ENCODE measurements at places on chromosomes 7 and 10. TPM values are rescaled to one million over a fixed set of nuclear protein-coding genes. Genes with fewer than 3 reads are reported as not detected.

Gene PDLIM1
- polyA plus RNA-seq, result 206 TPM

Gene ABCF2
- 23.7 TPM for polyA plus RNA-seq

Gene GPNMB
- 1.6 TPM for polyA plus RNA-seq

Gene SORBS1
- 32.9 TPM for polyA plus RNA-seq

Gene GBX1
- polyA plus RNA-seq, result 0.06 TPM

Gene HTR5A
- not detected for polyA plus RNA-seq

Gene PLEKHS1
- 23.1 TPM for polyA plus RNA-seq

Gene ASB15
- not detected for polyA plus RNA-seq

Gene CAMK2B
- 1.6 TPM for polyA plus RNA-seq

Gene TAS2R41
- not detected for polyA plus RNA-seq

Gene TMEM130
- not detected for polyA plus RNA-seq

Gene NPFFR1
- polyA plus RNA-seq, result not detected

Gene PRLHR
- polyA plus RNA-seq, result 0.03 TPM

Gene GPC2
- 0.94 TPM for polyA plus RNA-seq

Gene CCDC201
- polyA plus RNA-seq, result not detected

Gene PIP
- not detected for polyA plus RNA-seq

Gene TAS2R4
- polyA plus RNA-seq, result 0.15 TPM

Gene TMEM270
- polyA plus RNA-seq, result not detected

Gene UCMA
- polyA plus RNA-seq, result not detected

Gene NPY
- 1.6 TPM for polyA plus RNA-seq

Gene SPDYE1
- polyA plus RNA-seq, result not detected

Gene MBLAC1
- polyA plus RNA-seq, result 3.3 TPM

Gene IL6
- polyA plus RNA-seq, result 0.19 TPM

Gene SPDYE16
- 0.10 TPM for polyA plus RNA-seq

Gene CDH23
- polyA plus RNA-seq, result 0.89 TPM
